Regular cardiac myocyte (primary cell): ENCODE measurements at places on chromosomes 1 and 21. TPM values are rescaled to one million over a fixed set of nuclear protein-coding genes. Genes with fewer than 3 reads are reported as not detected.

Gene PRKAA2
- total RNA-seq: 5.2 and 6.8 TPM in 2 replicates

Gene HIVEP3
- 1.5 and 2.0 TPM in 2 replicates for total RNA-seq

Gene TUFT1
- 7.7 and 11.3 TPM in 2 replicates for total RNA-seq

Gene ADORA3
- not detected in 2 replicates for total RNA-seq

Gene CCDC185
- total RNA-seq: under 0.01 TPM in 1 of 2 replicates, not detected in the other

Gene COL9A2
- 0.38 and 1.4 TPM in 2 replicates for total RNA-seq

Gene SYT6
- not detected in 2 replicates for total RNA-seq

Gene EFNA1
- 0.19 and 1.4 TPM in 2 replicates for total RNA-seq
